ENCODE measurements at places on chromosomes 1 and 21.

DNA sequence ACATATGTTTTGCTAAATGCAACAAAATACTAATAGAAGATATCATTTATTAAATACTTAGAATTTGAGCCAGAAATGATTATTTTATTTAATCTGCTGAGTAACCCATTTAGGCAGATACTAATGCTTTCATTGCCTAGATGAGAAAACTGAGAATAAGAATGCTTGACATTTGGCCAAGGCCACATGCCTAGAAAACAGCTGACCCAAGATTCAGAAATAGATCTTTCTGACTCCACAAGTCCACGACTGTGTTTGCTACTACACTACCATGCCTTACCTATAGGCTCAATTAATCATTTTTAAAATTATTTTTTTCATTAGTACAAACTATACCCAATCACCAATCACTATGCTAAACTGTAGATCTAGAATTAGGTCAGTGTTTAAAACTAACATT is 129.7 kb downstream of the ATP1B1 start:
- DNase-seq: no peak

DNA sequence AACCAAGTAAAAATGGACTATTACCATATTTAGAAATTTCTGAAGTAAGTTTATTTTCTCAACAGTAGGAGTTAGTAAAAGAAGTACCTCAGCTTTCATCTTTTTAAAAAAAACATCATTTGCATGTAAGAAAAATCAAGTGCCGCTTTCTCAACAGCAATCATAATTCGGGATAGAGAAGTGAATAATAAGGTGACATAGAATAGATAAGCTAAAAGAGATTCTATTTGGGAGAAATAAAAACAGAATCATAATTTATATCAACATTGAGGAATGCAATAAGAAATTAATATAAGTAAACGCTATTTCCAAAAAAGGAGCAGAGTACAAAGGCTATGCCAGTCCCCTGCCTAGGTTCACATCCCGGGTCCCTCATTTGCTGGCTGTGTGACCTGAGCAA is 330.9 kb upstream of the GREM2 start:
- no peak for DNase-seq

GRCh38 chr1:86016076-86016759 is 140.4 kb downstream of the COL24A1 start:
- no peak for DNase-seq

DNA sequence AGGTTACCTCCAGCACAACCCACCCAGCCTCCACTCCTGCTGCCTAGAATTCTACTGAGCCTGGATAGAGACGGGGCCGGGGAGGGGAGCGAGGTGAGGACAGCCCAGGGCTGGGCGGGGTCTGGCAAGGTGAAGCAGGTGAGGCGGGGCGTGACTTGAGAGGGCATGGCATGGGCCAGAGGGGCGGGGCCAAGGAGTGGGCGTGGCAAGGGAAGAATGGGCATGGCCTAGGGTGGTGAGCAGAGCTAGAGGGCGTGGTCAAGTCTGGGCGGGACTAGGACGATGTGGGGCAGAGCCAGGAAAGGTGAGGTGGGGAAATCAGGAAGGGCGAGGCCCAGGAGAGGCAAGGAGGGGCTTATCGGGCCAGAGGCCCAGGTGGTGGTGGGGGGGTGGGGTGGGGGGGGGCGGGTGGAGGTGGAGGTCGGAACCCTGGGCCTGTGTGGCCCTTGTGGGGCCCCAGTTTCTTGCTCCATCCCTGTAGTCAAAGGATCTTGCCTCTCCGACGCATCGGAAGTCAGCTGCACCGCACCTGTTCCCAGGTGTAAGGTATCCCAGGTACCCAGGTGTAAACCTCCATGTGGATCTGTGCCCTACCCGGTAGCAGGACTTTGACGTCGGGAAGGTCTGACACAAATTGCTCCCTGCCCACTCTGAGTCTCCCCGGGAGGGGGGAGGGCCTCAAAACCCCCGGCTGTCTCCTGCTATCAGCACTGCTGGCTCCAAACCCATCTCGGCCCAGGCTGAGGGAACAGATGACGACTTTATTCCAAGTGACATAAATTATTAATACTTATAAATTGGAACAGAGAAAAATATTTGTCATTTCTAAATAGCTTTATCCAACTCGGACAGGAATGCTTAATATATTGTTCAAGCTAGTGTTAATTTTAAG is 32.9 kb upstream of the UTS2 start:
- DNase-seq: no peak

GRCh38 chr21:35244514-35244913 is 195.4 kb upstream of the RUNX1 start:
- DNase-seq: no peak
